ENCODE measurements at places on chromosomes 5 and 9. TPM values are rescaled to one million over a fixed set of nuclear protein-coding genes. Genes with fewer than 3 reads are reported as not detected.

DNA sequence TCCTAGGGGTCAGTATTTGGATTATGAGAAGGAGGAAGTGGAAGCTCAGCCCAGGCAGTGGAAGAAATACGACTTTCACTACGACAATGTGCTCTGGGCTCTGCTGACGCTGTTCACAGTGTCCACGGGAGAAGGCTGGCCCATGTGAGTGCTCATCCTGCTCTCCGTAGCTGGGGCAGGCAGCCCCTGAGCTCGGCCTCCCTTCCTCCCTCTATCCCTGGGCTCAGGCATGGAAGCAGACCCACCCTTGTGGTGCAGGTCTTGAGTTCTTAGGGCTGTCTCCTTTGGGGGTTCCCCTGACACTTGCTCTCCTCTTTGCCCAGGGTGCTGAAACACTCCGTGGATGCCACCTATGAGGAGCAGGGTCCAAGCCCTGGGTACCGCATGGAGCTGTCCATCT, 180.1 kb downstream of the CACNA1B start:
- no peak for DNase-seq

- DNase-seq = no peak
Observed at GRCh38 chr5:138148811-138149210, 9.6 kb upstream of the NME5 start.

GRCh38 chr5:54206580-54207229, 103.7 kb downstream of the ARL15 start:
- DNase-seq = no peak

DNA sequence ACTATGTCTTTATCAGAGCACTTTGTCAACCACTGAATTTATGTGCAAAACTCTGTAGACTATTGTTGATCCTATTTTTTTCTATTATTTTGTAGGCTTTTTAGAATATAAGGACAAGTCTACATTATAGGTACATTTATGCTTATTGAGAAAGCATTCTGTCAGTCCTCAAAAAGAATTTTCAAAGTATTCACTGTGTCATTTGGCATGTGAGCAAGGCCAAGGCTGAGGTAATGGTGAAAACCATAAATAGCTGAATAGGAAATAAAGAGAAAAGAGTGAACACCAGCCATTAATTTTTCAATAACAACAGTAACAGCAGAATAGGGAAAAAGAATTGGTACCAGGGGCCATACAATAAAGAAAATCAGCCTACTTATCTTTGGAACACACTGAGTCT, 21.0 kb downstream of the SKIC3 start:
- no peak for DNase-seq

DNA sequence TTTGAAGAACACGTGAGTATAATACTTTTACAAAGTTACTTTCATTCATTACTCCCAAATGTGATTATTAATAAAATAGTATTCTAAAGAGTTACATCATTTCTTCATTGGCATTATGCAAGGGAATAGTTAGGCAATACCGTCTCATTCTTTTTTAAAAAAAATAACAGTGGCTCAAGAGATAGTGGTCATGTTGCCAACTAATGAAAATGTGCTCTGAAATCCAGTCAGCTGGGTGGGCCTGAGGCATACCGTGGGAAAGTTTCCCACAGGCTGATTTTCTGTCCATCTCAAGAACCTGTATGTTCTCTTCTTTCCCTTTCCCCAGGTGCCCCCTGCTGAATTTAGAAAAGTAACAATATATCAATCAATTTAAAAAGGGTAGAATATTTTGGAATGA, 40.8 kb upstream of the ROPN1L start:
- DNase-seq = no peak

- no peak for DNase-seq
Observed at GRCh38 chr5:40437452-40437861, 242.3 kb upstream of the PTGER4 start.

DNA sequence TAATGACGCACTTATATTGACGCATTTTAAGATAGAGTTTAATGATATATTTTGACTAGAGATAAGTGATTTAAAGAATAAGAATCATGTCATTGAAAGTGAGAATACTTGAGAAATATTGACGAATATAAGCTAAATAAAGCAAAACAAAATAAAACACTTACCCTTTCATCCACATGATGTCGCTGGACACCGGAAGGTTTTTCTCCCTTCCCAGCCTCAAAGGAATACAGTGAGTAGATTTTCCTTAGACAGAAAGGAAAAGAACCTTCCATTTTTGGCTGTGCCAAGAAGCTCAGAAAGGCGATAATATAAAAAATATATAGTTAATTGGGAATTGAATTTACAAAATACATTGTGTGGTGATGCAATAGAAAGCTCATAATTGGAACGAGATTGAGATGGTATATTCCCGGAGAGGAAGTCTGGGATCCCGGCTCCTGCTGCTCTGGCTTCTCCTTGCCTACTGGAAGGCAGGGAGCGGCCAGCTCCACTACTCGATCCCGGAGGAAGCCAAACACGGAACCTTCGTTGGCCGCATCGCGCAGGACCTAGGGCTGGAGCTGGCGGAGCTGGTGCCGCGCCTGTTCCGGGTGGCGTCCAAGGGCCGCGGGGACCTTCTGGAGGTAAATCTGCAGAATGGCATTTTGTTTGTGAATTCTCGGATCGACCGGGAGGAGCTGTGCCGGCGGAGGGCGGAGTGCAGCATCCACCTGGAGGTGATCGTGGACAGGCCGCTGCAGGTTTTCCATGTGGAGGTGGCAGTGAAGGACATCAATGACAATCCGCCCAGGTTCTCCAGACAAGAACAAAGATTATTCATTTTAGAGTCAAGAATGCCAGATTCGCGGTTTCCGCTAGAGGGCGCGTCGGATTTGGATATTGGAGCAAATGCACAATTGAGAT, at the start of gene PCDHA5:
TSS of gene PCDHA5 (plus strand) at position 239 of the 906 bp plus-strand sequence.
- DNase-seq = no peak

DNA sequence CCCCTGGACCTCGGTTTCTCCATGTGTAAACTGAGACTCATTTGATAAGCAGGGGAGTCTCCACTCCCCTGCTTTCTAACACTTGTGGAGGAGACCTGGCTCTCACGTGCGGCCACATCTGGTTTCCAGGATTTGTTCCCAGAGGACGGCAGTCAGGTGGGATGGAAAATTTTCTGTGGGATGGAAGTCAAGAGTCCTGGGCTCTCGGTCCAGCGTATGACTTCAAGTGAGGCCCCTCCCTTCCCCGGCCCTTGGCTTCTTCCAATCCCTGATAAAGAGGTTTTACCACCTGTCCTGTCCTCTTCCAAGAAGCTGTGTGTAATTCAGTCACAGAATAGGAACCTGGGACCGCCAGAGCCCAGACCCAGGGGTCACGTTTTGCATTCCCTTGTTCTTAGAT, 35.0 kb downstream of the TMOD1 start:
- no peak for DNase-seq

DNA sequence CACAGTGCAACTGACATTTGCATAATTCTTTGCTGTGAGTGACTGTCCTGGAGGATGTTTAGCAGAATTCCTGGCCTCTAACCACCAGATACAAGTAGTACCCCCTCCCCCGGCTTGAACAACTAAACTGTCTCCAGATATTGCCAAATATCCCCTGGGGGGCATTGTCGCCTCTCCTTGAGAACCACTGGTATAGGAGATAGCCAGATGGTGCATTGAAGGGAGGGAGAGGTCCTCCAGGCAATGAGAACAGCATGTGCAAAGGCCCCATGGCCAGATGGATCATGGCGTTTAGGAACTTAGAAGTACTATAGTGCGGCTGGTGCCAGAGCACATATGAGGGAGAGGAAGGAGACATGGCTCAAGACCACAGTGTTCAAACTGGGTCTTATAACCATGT, 18.9 kb upstream of the ORM1 start:
- no peak for DNase-seq

DNA sequence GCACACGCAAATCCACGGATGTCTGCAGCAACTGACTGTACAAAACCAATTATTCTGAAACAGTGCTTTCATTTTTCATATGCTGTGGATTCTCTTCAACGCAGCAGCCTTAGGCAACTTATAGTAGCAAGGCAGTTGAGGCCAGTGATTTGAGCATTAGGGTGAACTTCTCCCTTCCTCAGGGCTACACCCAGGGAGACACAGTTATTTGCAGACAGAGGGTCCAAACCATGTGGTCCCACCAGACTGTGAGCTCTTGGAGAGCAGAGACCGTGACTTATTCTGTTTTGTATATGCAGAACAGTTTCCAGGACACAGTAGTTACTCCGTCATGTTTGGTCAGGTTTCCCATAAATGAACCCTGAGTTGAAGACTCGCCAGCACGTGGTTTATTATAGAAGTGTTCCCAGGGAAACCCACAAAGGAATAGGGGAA, 19.0 kb upstream of the WHRN start:
- DNase-seq = no peak

DNA sequence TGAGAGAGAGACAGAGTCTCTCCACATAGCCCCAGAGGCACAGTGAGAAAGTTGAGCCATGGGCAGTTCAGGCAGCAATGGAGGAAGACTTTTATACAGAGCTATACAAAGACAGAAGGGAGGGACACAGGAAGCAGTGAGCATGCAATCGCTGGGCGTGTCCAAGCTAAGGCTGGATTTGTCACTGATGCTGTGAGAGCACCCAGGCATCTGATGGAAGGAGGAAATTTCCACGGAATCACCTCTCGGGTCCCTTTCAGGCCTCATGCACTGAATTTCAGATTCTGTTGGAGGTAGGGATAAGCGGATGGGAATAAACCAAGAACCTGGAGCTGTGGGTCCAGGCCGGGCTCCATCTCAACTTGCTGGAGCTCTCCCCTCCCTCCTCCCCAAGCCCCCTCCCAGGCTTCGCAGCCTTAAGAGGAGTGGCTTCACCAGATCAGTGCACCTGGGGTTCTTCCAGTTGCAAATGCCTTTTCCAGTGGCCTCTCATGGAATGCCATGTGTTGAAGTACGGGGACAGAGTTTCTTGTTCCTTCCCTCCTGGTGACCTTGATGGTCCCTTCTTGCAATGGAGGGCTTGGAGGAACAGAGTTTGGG, 114.8 kb upstream of the ALDH1B1 start:
- DNase-seq = no peak

GRCh38 chr9:89881431-89881830, 276.6 kb downstream of the GADD45G start:
- no peak for DNase-seq

GRCh38 chr9:133976191-133976861, 15.8 kb downstream of the VAV2 start:
- no peak for DNase-seq

DNA sequence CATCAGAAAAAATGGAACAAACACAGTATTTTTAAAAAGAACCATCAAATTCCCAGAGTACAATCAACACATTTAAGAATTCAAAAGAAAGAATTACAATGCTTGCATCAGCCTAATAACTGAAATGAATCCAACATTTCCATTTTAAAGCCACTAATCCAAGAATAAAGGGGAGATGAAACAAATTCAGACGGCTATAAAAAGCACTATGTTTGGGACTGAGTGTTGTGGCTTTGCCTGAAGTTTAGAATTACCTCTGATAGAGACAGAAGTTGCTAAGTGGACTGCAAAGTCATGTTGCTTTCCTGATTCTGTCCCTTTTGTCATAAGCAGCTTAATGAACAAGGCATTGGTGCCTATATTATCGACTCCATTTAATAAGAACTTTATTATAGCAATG, 135.4 kb upstream of the RGMB start:
- DNase-seq = no peak

Gene SHISAL2B
- not detected for total RNA-seq

Gene FGF10
- total RNA-seq = 21.2 TPM

Gene SLC25A2
- 0.69 TPM for total RNA-seq
